ENCODE measurements at places on chromosomes 3 and 15.

GRCh38 chr3:145739926-145740325, 421.1 kb downstream of the PLOD2 start:
- H3K27me3 ChIP-seq: no peaks in the 10 kb centered on the region
- no peak overlapping the region for H3K27ac ChIP-seq
- H3K36me3 ChIP-seq: no peaks in the 10 kb centered on the region

- no peak overlapping the region for H3K27ac ChIP-seq
- no peaks in the 10 kb centered on the region for H3K27me3 ChIP-seq
- no peaks in the 10 kb centered on the region for H3K4me1 ChIP-seq
- H3K36me3 ChIP-seq: no peaks in the 10 kb centered on the region
Observed at GRCh38 chr15:70308735-70309434, 211.2 kb upstream of the TLE3 start.

DNA sequence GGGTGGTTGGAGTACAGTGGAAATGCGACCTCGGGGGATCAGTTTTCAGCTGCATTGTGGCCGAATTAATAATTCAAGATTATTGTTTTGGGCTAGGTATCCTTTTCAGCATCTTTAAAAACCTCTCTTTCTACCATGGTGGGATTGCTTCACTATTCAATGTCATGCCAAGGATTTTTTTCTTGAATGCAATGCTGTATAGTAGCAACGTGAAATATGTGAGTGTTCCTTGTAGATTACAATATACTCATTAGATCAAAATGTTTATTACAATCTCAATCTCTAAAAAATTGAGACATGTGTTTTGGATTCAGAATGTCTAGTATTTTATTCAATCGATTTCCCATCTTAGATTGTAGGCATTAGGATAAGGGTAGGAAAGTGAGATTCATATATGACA, 586.5 kb upstream of the TBL1XR1 start:
- H3K27ac ChIP-seq: no peak overlapping the region
- H3K27me3 ChIP-seq: no peaks in the 10 kb centered on the region
- H3K36me3 ChIP-seq: no peaks in the 10 kb centered on the region
- H3K4me1 ChIP-seq: no peaks in the 10 kb centered on the region
- no peak overlapping the region for H3K4me3 ChIP-seq

DNA sequence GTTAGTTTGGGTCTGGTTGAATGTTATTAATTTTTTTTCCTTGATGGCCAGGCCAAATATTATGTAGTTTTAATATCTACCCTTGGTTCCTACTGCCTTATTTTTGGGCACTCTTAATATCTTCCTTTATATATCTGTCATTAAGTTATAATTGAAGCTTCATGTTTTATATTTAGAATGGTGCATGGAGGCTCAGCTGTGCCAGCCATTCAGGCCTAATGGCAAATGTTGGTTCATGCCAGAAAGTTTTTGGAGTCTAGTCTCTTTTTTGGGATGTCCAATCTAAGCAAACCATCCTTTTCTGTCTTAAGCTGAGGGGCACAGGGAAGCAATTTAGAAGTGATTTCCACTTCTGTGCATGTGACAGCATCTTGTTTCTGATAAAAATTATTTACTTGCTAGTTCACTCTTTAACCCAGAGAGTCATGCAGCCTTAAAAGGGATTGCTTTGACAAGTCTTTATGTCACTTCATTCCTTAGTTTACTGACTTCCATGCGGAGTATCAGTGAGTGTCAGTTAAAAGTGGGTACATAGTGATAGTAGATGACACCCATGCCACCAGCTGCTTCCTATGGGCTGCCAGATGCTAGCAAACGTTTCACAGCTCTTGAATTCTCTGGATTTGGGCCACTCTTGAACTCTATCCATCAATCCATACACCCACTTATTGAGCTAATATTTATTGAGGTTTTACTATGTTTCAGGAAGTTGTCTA, 33.0 kb downstream of the MITF start:
- H3K4me1 ChIP-seq: peaks cover 10% of the 10 kb centered on the region
- no peaks in the 10 kb centered on the region for H3K36me3 ChIP-seq
- H3K27me3 ChIP-seq: no peaks in the 10 kb centered on the region
- no peak overlapping the region for H3K27ac ChIP-seq

GRCh38 chr3:187735383-187735782, 9.9 kb downstream of the BCL6 start:
- H3K36me3 ChIP-seq: peaks cover 28% of the 10 kb centered on the region
- no peaks in the 10 kb centered on the region for H3K27me3 ChIP-seq

DNA sequence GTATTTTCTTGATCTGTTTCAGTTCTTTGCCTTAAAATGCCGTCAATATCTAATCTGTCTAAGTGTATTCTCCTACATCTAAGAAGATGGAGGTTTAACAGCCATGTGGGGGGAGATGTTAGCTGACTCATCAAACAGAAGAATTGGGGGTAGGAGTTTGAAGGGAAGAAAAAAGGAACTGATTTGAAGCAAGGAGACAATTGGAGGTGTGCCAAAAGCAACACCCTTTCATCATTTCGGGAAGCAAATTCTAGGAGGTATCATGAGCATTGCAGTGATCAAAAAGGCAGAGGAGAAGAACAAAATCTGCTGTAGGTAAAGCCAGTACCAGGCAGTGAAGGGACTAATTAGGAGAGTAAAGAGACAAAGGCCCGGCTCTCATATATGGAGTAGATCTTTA, 337.3 kb upstream of the TBC1D5 start:
- no peaks in the 10 kb centered on the region for H3K36me3 ChIP-seq
- no peaks in the 10 kb centered on the region for H3K4me1 ChIP-seq
- DNase-seq: no peak
- no peaks in the 10 kb centered on the region for H3K27me3 ChIP-seq
- no peak overlapping the region for H3K4me3 ChIP-seq

DNA sequence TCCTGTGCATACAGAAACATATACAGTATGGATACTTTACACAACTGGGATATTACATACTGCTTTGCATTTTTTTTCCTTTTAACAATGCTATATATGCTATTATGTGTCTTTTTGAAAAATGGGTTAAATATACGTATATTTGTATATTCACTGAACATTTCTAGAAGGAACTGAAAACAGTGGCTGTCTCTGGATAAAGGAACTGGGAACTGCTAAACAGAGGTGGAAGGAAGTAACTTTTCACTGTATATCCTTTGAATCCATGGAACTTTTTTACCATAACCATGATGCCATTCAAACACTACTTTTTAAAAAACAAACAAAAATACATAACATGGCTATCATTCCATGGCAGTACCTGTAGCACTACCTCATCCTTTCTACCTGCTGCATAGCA, 1.8 kb downstream of the MTFMT start:
- H3K27me3 ChIP-seq: no peaks in the 10 kb centered on the region
- H3K4me3 ChIP-seq: no peak overlapping the region
- H3K27ac ChIP-seq: no peak overlapping the region

DNA sequence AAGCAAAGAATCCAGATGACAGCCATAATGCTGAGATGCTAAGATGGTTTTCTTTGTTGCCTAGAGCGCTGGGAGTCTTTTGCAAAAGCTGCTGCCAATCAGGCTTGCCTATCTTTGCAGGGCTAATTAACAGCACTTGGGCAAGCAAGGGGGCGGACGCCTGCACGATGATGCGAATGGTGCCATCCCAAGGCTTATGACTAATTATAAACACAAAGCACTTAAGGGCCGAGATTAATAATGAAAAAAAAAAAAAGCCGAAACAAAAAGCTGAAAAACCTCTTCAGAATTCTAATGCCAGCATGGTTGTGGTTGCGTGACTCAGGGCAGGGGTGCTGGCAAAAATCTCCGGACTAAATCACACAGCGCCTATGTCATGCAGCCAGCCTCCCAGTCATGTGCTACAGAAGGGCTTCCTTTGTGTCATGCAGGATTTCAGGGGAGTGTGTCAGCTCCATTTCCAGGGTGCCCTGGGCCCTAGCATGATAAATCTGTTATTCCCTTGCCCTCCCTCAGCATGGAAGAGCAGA, 185.0 kb upstream of the ANKRD28 start:
- H3K4me1 ChIP-seq: no peaks in the 10 kb centered on the region
- no peaks in the 10 kb centered on the region for H3K27me3 ChIP-seq
- no peak overlapping the region for H3K27ac ChIP-seq
- no peak overlapping the region for H3K4me3 ChIP-seq
- no peaks in the 10 kb centered on the region for H3K36me3 ChIP-seq

GRCh38 chr3:153209596-153209995, 47.6 kb downstream of the RAP2B start:
- no peaks in the 10 kb centered on the region for H3K27me3 ChIP-seq
- DNase-seq: no peak
- no peak overlapping the region for H3K4me3 ChIP-seq
- H3K36me3 ChIP-seq: no peaks in the 10 kb centered on the region
- H3K27ac ChIP-seq: no peak overlapping the region

DNA sequence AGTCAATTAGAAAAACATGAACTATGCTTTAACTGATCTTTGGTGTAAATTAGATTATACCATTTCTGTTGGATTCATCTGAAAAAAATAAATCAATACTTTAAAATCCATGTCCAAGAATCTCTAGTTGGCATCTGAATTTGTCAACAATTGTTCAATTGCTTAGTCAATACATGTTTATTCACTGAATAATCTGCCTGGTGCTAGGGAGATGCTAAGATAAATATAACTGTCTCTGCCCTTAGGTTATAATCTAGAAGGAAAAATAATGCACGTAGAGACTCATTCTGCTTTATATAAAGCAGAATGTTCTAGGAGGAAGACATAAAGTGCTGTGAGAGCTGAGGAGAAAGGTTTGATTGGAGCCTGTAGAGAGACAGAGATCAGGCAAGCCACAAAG, 537.2 kb upstream of the IL12A start:
- no peaks in the 10 kb centered on the region for H3K27me3 ChIP-seq
- H3K27ac ChIP-seq: no peak overlapping the region
- H3K36me3 ChIP-seq: no peaks in the 10 kb centered on the region
- H3K4me3 ChIP-seq: no peak overlapping the region

DNA sequence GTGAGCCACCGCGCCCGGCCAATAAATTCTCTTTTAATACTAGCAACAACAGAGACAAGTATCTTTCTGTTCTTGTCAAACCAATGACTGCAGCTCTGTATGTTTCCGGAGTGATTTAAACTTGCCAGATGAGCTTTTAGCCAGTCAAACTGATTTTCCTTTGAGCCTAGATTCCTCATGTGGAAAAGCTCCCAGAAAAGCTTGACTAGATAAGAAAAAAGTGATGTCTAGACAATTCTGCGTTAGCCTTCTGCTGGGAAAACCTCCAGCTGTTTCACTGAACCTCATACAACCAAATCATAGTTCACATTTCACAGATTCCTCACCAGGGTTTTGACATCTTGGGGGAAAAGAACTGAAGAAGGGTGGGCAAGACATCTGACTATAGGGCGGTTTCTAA, 78.6 kb downstream of the MAGI1 start:
- no peak for DNase-seq
- H3K27me3 ChIP-seq: no peaks in the 10 kb centered on the region
- peak overlapping the region; percentile 75 for H3K27ac ChIP-seq
- H3K4me1 ChIP-seq: peaks cover 56% of the 10 kb centered on the region
- H3K36me3 ChIP-seq: no peaks in the 10 kb centered on the region
- no peak overlapping the region for H3K4me3 ChIP-seq

DNA sequence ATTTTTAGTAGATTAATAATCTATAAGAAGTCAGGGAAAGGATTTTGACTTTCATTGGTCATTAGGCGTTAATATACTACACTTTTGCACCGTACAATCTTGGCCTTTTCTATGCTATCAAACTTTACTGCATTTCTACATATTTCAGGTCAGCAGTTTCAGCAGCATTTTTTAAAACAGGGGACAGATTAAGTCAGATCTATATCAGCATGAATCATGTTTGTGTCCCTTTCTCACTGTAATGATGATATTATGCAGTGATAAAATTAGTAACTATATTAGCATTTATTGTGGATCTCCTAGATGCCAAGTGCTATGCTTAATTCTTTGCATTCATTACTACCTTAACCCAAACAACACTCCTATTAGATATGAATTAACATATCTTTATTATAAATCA, 20.3 kb upstream of the AADAC start:
- H3K27ac ChIP-seq: peak overlapping the region; percentile 51
- H3K36me3 ChIP-seq: no peaks in the 10 kb centered on the region
- no peak for DNase-seq
- H3K4me3 ChIP-seq: no peak overlapping the region
- peaks cover 42% of the 10 kb centered on the region for H3K4me1 ChIP-seq
- H3K27me3 ChIP-seq: no peaks in the 10 kb centered on the region

- no peaks in the 10 kb centered on the region for H3K36me3 ChIP-seq
- H3K27me3 ChIP-seq: no peaks in the 10 kb centered on the region
- H3K4me3 ChIP-seq: no peak overlapping the region
- H3K4me1 ChIP-seq: no peaks in the 10 kb centered on the region
Observed at GRCh38 chr15:91077029-91077428, 23.0 kb upstream of the SV2B start.

DNA sequence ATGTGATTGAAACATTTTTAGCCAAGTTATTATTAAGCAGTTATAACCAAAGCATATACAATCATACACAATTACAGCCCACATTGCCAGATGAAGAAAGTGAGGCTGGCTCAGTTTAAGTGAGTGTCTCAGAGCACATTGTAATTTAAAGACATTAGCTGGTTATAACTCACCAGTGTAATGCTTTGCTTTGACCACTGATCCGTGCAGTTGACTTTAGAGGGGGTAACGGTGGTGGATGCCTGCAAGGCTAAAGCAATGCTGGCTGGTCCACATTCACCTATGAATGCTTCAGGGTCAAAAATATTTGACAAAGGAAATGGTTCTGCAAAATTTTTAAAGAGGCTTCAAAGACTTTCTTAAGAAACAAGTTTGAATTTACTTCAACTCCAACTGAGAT, 1.2 kb downstream of the C3orf85 start:
- H3K4me3 ChIP-seq: no peak overlapping the region
- H3K27me3 ChIP-seq: no peaks in the 10 kb centered on the region
- no peak for DNase-seq
- H3K4me1 ChIP-seq: peaks cover 4% of the 10 kb centered on the region

DNA sequence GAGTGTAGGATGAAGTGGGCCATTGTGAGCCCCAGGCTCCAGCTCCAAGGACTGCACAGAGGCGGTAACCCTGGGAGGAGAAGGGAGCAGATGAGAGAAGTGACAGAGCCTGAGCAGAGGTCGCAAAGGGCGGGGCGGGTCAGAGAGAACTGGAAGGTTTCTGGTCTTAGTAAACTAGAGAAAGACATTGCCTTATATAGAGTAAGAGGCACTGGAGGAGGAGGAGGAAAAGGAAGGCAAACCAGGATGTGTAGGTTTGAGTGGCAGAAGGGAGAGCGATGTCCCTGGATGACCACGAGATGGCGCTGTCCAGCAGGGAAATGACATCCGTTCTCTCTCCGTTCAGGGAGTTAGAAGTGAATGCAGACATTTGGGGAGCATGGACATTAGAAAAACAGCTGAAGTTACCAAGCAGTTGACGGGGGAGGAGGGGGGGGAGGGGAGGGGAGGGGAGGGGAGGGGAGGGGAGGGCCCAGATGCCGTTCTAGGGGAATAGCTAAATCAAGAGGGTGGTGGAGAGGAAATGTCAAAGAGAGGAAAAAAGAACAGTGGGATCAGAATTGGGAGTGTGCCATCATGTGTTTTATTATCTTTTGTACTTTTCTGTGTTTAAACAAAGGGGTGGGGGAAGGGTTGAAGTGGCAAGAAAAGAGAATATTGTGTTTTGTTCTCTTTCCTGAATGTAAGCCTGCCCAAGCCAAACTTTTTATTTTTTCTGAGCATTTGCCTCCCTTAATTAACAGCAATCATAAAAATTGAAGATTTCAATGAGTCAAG, 48.8 kb downstream of the STARD5 start:
- no peaks in the 10 kb centered on the region for H3K36me3 ChIP-seq
- DNase-seq: peak; percentile 81
- no peaks in the 10 kb centered on the region for H3K27me3 ChIP-seq
- peaks cover 22% of the 10 kb centered on the region for H3K4me1 ChIP-seq
